NCI-H2227 treated with DMSO at 0.1 percent for 48 hours (cell line): ENCODE measurements at places on chromosomes 11 and 22.

GRCh38 chr11:19869946-19870589 lies 157.4 kb downstream of the NAV2 start:
- no peak for DNase-seq

DNA sequence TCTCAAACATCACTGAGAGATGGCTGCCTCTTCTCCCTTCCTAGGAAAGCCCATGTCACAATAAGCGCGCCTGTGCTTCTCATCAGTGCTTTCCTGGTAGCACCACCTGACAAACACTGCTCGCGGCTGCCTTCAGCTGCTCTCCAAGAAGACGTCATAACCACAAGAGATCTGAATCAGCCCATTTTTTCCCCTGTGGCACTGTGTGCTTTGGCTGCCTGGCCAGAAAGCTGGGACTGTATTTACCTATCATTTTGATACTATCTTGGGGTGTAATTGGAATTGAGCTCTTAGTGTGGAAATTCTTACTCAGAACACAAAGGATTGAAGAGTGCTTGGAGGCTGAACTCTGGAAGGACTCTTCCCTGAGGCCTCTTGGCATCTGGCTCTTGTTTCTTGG lies 50.3 kb upstream of the EHF start:
- DNase-seq, result no peak

DNA sequence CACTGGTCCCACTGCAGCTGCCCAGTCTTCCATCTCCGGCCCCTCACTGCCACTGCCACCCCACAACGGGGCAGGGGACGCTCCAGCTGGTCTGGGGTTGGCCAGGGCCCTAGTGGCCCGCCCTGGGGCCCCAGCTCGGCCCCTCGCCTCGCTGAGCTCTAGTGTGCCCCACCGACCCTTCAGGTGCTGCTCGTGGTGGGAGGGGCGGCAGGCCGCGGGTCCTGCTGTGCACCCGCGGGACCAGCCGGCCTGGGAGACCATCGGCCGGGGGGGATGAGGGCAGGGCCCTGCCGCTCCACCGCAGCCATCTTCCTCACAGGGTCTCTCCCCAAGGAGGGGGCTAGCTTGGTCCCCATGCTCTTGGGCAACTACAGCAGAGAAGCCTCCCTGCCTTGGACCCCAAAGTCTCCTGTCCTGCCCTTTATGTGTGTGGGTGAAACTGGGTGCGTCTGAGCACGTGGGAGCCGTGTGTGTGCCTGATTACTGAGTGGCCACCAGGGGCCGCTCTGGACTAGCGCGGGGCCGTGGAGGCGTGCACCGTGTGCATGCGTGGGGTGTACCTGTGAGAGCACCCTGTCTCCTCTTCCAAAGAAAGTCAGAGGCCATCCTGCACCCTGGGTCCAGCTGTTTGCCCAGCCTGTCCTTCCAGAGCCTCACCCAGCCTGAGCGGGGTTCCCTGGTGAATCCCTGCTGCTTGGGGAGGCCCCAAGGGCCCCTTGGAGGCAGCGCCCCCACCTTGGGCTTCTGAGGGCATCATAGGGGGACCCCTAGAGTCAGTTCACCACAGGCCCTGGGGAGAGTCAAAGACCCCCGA lies 6.0 kb upstream of the ACR start:
- no peak for DNase-seq

GRCh38 chr22:29269230-29269604 lies 1.1 kb downstream of the EWSR1 start:
- no peak for DNase-seq
